ENCODE measurements at places on chromosomes 11 and 22. TPM values are rescaled to one million over a fixed set of nuclear protein-coding genes. Genes with fewer than 3 reads are reported as not detected.

DNA sequence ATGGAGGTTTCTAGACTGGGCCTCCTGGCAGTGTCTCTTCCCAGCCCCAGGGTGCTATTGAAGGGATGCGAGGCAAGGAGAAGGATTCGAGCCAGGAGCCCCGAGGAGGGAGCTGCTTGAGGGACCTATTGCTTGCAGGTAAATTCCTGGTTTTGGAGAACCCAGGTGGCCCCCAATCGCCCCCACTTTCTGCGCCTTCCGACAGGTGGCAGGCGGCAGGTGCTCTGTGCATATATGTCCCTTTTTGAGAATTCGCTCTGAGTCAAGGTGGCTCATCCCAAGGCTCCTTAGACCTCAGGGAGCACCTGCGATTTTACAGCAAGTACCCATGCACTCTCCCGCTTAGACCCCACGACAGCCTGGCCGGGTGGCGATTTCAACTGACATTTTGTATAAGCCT is 40.3 kb upstream of the SHISAL1 start:
- DNase-seq: no peak

GRCh38 chr22:22681221-22681739 is 36.9 kb downstream of the GGTLC2 start:
- DNase-seq: no peak

GRCh38 chr11:71580057-71581003 is 2.3 kb downstream of the KRTAP5-11 start:
- no peak for DNase-seq

EXPH5 gene
- 2.6 TPM for total RNA-seq

- no peak for DNase-seq
Measured at GRCh38 chr11:6303661-6304060, 16.6 kb downstream of the CAVIN3 start.

Data from natural killer cell (primary cell).